HTR-8/SVneo (cell line): ENCODE measurements at places on chromosomes 7 and 10.

- DNase-seq, result no peak
These were observed 10.1 kb downstream of the PSAP start for GRCh38 chr10:71840958-71841335.

- DNase-seq, result no peak
These were observed 2.3 kb downstream of the DNTT start for GRCh38 chr10:96306516-96306915.

DNA sequence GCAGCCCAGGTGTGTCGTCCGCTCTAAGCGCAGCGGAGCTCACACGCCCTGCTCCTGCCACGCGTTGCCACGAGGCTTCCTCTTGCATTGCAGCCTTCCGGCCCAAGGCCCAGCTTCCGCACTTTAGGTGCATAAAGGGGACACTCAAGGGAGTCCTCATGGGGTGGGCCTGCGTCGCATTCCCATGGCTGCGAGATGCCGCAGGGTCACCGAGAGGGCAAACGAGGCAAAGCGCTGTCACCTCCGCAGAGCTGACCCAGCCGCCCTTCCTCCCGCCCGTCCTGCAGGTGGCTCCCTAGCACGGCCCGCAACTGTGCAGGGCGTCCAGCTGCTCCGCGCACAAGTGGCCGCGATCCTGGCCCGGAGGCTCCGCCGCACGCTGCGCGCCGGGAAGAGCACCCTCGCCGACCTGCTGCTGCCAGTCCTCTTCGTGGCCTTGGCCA is 283.5 kb downstream of the ABCA13 start:
- DNase-seq, result no peak

DNA sequence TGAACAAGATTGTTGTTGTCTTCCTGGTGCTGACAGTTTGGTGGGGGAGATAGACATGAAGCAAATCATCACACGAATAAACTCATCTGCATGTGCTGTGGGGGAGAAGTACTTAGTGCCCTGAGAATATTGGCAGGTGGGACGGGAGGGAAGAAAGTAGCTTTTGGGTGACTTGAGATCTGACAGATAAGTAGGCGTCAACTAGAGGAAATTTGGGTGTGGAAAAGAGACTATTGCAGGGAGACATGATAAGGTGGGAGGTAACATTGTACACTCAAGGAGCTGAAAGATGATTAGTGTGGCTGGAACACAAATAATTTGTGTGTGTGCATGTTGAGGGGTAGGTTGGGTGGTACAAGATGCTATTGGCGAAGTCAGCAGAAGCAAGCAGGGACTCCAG is 30.1 kb downstream of the CNNM2 start:
- no peak for DNase-seq

DNA sequence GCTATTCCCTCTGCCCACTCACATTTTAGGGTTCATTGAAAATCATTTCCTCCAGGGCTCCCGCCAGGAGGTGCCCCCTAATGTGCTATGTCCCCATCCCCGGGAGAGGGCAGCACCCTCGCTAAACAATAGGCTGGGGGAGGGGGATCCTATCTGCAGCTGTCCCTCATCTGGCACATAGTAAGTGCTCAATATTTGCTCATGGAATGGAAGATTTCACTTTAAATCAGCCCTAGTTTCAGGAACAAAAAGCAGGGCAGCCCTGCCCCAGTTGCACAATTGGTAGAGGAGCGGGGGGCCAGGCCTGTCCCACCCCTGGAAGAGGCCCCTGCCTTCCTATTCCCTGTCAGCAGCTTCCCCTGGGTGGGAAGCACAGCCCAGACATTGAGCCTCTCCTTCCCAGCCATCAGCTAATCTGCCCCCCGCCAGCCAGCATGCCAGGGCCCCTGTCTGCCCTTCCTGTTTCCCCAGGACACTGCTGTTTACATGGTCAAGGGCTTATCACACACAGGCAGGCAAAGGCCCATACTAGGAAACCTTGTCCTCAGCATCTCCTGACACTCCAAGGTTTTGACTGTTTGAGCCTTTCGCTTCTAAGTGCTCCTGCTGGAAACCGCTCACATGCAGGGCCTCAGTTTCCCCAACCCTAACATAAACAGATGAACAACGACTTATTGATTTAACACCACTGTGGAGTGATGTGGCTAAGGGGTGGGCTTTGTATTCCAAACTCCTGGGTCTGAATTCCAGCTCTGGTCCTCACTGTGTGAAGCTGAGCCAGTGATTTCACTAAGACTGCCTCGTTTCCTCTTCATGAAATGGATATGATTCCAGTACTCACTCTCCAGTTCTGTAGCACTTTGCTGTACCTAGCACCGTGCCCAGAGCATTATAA is 130.7 kb upstream of the ZMIZ1 start:
- DNase-seq, result no peak
